ENCODE measurements at places on chromosomes 1 and 21. TPM values are rescaled to one million over a fixed set of nuclear protein-coding genes. Genes with fewer than 3 reads are reported as not detected.

Gene ADORA3
- not detected for polyA plus RNA-seq

DNA sequence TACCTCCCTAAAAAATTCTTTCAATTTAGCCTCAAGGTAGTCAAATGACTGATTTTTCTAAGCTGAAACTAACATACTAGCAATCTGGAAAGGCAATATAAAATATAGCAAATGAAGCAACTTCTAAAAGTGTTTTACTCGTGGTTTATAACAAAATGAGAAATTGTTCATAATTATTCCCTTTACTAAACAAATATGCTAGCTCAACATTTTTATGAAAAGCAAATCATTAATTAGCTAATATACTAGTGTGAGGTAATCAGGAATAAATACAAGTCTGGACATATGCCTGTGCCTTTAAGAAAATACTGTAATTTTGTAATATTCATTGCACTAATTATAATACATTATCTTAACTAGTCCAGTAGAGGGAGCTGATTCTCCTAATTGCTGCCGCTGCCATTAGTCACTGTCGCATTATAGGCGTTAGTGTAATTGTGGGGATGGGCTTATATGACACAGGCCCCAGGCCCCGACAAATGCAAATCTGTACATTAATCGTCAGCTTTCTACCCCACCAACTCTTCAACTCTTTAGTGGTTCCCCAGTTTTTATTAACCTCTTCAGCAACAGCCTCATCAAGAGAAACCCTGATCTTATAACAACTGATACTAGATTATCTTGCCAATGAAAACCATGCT lies 160.9 kb downstream of the GABPA start:
- no peak for DNase-seq

GRCh38 chr1:30668024-30668423 lies 55.4 kb downstream of the MATN1 start:
- no peak for DNase-seq

Gene ZNF593
- 30.2 TPM for polyA plus RNA-seq

- DNase-seq: no peak
Observed at GRCh38 chr1:161000736-161001480, 20.0 kb downstream of the F11R start.

DNA sequence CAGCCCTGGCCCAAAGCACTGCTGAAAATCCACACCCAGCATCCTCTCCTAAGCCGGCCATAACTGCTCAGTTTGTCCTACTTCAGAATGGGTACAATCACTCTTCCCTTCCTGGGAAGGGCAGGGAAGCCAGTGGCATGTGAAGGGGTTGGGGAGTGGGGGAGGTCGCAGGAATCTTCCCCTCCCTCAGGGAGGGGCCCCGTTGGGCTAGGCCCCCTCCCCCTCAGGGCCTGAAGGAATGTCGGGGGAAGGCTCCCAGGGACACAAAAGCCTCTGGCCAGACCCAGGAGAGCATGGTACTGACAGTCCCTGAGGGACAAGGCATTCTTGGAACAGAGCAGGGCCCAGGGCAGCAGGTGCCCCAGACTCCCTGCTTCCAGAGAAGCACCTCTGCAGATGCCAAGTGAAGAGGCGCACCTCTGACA lies 1.2 kb downstream of the ELOVL1 start:
- DNase-seq: no peak

DNA sequence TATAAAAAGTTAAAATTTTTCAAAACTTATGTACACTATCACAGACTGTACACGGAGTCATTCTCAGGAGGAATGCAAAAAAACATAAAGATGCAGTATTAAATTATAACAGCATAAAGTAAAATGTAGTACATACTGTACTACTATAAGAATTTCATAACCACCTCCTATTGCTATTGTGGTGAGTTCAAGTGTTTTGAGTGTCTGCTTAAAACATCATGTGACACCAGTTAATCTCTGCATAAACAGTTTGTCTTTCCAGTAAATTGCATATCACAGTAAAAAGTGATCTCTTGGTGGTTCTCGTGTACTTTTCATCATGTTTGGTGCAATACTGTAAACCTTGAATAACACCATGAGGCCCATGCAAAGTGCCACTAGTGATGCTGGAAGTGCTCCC lies 45.2 kb downstream of the SDCCAG8 start:
- no peak for DNase-seq

Gene OPN3
- polyA plus RNA-seq: 14.1 TPM
